ENCODE measurements at places on chromosomes 2 and 18.

- peak; percentile 34 for DNase-seq
Measured at GRCh38 chr18:45386041-45386655, 229.1 kb upstream of the SLC14A2 start.

- DNase-seq: no peak
Measured at GRCh38 chr18:50850307-50851065, 28.4 kb upstream of the ME2 start.

DNA sequence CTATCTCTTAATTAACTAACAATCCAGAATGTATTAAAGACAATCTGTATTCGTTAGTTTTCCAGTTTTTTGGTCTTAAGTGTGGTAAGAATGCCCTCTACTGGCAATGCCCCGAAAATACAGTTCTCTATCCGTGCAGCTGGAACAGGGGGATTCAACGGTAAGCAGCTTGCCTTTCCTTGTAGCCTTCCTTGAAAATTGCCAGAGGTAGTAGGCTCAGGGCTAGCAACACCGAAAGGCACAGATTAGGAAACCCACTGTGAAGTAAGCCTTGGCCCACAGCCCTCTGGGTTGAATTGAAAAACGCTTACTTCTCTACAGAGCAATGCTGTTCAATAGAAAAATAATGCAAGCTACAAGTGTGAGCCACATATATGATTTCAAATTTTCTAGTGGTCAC is 17.1 kb upstream of the VPS4B start:
- DNase-seq: peak; percentile 65

GRCh38 chr2:65700004-65700651 is 267.7 kb upstream of the SPRED2 start:
- no peak for DNase-seq

All from HT-29 (cell line).